Astrocyte of the cerebellum (primary cell): ENCODE measurements at places on chromosomes 2 and 18.

GRCh38 chr18:30121397-30121796 is 921.1 kb downstream of the DSC3 start:
- DNase-seq, result no peak

GRCh38 chr18:13500227-13500865 is 226.0 kb downstream of the FAM210A start:
- peak; percentile 81 for DNase-seq

GRCh38 chr2:18123211-18123570 is 244.7 kb downstream of the KCNS3 start:
- no peak for DNase-seq

- no peak for DNase-seq
These were observed 111.2 kb upstream of the KLHL29 start for GRCh38 chr2:23273786-23274185.

- DNase-seq, result peak; percentile 31
These were observed 1044.1 kb upstream of the ZEB2 start for GRCh38 chr2:145563741-145564615.

GRCh38 chr2:64929333-64929732 is 59.9 kb upstream of the SLC1A4 start:
- DNase-seq, result no peak

DNA sequence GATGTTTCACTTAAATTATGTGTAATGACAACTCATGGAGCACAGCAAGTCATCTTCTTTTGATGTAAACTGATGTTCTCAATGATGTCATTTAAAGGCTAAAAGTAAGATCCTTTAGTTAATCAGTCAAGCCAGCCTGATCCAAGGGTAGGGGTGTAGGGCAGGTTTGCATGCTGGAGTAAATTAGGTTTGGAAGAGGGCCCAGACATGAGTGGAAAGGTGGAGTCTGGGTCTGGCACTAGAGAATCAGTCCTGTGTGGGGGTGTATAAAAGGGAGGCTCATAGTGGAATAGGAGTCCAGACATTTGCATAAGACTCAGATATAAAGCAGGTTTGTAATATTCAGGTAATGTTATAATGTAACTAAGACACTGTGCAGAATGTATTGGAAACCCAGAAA is 88.8 kb upstream of the NYAP2 start:
- no peak for DNase-seq

DNA sequence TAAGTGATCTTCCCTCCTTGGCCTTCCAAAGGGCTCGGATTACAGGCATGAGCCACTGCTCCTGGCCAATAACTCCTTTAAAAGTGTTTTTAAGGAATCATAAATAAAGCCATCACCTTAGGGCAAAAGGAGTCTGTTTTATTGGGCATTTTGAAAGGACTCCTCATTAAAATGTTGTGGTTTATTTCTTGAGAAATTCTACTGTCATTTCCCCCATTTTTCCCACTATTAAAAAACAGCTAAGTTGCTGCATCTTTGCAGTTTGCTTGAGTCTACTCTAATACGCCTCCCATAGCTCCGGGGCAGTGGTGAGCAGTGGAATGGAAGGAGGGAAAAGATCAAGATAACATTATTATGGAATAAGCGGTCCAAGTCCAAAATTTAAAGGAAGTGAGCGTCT is 293.2 kb downstream of the PIEZO2 start:
- no peak for DNase-seq

DNA sequence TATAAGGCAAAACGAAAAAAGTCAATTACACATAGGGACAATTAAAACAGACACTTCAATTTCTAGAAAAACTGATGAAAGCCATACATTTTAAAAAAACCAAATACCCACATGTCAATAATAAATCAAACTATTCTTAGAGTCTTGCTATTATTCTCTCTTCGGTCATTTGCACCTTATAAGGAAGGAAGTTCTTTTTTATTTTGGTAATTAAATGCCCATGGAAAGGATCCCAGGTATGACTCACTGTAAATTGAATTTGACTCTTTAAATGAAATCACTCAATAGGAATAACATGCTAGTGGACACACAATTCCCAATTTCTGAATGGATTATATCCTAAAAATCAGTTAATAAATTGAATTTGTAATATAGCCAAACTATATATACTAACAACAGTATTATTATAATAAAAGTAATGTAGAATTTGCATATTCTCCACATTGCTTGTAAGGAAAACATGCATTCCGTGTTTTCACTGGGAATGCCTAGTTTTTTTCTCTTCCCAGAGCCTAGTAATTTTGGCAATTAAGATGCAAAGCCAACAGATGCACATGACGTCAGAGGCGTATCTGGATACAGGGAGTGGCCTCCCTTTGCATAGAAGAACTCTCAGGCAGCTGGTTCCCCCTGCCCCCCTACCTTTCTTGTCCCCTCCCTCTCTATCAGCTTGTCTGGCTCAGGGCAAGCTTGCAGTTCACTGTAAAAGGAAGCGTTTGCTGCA is 153.5 kb upstream of the PGAP1 start:
- DNase-seq, result peak; percentile 59

- DNase-seq, result no peak
These were observed 6.1 kb downstream of the ADCY3 start for GRCh38 chr2:24913911-24914310.

- DNase-seq, result no peak
These were observed 422.5 kb upstream of the PIK3C3 start for GRCh38 chr18:41532344-41533086.

- no peak for DNase-seq
These were observed 410.5 kb upstream of the MEIS1 start for GRCh38 chr2:66024391-66024790.

GRCh38 chr2:75571730-75572430 is 11.1 kb upstream of the EVA1A start:
- no peak for DNase-seq

DNA sequence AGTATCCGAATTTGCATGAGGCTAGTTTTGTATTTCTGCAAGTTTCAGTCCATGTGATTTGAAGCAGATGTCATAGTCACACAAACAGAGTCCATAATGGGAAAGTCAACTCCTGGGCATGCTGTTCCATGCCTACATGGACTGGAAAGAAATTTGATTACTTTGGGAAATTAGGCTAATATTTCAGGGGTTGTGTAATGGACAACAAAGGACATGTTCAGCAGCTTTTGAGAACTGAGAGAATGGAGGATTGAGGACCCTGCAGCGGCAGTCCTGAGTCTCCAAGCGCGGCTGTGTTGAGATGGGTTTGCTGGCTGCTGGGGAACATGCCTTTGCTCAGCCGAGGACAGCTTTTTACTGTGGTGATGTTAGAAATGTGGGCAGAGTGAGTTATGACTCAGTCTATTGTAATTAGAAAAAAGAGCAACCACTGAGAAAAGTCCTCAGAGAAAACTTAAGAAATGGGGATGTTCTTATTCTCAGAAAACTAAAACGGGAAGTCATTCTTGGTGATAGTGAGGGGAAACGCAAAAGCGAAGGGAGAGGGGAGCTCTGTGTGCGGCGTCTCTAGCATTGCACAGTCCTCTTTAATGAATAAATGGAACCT is 149.2 kb downstream of the FAM210A start:
- peak; percentile 11 for DNase-seq

- DNase-seq, result peak; percentile 92
These were observed 41.7 kb upstream of the NABP1 start for GRCh38 chr2:191636235-191636543.

GRCh38 chr18:22564036-22564435 is 146.3 kb upstream of the CTAGE1 start:
- peak; percentile 73 for DNase-seq

- DNase-seq, result no peak
These were observed 201.1 kb upstream of the HDAC4 start for GRCh38 chr2:239601880-239602279.

DNA sequence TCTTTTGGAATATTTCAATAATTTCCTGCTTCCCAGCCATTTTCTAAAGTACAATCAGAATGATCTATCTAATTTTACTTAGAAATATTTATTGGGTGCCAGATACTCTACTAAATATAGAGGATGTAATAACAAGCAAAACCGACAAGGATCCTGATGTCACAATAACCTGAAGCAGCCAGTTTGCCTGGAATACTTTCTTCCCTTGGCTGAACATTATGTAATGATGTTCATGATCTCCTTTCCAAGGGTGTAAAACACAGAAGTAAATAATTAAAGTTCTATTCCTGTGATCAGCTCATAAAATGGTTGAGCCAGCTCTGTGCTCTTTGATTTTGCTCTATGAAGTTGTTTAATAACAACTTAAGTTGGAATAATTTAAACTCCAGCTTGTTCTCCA is 2.6 kb upstream of the MRPL19 start:
- no peak for DNase-seq

DNA sequence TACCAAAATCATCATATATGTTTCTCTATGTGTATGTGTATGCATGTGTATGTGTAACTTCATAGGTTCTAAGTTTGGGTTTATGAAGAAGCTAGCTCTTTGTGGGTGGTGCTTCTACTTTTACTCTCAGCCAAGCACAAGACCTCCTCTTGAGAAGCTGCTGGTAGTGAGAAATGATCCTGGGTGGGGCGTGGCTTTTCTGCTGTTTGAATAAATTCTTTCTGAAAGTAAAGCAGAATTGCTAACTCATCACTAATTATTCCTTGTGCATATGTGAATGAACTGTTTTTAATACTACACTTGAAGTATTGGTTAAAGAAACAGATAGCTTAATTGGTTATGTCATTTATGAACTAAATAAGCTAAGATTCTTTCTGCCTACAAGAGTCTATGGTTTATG is 7.6 kb upstream of the GAREM1 start:
- no peak for DNase-seq

DNA sequence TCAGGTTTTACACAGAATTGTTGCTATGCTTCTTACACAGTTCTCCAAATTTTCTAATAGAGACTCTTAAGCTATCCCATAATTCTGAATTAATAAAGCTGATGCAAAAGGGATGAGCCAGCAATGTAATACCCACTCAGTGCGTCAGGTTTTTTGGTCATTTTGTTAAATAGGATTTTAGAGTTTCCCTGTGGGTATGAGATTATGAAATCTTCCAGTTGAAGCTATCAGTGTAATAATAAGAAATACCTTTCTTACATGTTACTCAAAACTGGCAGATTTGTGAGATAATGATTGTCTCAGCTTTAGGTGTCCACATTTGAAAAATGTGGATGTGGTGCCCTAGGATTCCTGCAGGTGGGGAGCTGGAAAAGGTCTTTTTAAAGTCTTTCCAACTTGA is 44.5 kb downstream of the SOCS6 start:
- no peak for DNase-seq

DNA sequence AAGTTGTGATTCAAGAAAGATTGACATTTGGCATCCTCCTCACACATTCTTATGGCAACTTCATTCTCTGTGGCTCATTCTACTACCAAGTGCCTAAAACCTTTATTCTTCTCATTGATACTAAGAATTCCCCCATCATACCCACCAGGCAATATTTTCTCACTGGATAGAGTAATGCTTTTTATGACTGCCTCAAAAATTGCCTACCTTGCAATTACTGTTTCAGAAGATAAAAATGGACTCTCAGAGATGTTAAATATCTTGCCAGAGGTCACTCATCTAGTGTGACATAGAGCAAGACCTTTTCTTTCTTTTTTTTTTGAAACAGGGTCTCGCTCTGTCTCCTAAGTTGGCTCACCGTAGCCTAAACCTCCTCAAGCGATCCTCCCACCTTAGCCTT is 192.8 kb upstream of the KYNU start:
- DNase-seq, result no peak

DNA sequence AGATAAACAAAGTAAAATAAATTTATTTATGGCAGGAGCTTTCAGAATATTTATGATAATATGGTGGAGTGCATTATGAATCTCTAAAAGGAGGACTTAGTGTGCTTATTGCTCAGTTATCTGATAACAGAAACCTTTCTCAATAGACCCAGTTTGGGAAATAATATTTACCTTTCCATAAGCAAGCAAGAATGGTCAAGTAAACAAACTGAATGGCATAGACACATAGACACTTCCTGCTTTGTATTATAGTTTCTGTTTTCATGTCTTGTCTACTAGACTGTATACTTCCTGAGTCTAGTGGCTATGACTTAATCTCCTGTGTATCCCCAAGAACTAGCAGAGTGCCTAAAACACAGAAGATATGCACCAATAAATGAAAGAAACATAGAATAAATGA is 87.8 kb downstream of the UPP2 start:
- DNase-seq, result no peak

DNA sequence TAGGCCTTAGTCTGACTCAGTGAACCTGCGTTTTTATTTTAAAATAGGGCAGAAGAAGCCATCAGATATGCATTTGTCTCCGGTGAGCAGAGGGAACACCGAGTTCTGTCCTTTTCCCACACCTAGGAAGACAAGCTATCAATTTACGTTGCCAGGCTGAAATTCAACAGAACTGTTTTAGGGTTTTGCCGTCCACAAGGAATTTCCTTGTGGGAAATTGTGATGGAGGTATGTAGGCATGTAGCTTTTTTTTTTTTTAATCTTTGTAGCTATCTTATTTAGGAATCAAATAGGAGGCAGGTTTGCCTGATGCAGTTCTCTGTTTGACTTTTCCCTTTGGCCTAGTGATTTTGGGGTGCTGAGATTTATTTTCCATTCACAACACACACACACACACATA is 62.0 kb upstream of the ASAP2 start:
- DNase-seq, result no peak

- DNase-seq, result no peak
These were observed 49.1 kb downstream of the SOX11 start for GRCh38 chr2:5741242-5741641.

DNA sequence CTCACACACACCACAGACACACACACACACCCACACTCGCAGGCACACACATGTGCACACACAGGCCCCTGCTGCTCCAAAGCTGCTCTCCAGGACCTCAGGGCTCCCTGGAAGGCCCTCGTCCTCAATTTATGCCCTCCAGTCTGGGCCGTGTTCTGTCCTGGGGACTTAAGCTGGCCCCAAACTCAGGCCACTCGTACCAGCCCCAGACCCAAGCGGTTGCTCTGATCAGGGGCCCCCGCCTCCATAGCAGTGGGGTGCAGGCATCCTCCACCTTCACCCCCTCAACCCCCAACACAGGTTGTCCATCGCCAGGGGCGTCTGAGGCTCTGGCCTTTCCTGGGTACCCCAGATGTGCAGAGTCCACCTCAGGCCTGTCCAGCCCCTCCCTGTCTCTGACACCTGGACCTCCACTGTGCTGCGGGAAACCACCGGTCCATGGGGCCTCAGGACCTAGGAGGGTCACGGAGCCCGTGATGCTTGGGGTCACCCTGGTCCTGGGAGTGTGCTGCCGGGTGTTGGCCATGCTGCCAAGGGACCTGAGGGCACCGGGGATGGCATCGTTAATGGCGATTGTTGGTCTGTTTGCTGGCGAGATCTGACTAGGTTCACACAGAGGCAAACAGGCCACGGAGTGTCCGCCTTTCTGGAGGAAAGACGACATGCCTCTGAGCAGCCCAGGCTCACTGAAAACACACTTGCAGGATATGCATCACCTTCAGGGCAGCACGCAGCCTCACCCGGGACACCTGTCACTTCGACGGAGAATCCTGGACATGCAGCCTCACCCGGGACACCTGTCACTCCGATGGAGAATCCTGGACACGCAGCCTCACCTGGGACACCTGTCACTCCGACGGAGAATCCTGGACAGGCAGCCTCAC is 155.6 kb downstream of the NDUFA10 start:
- DNase-seq, result no peak

GRCh38 chr2:239029958-239030357 is 182.1 kb downstream of the TWIST2 start:
- DNase-seq, result no peak

GRCh38 chr2:169225906-169226305 is 136.4 kb downstream of the LRP2 start:
- no peak for DNase-seq
